ENCODE measurements at places on chromosomes 4 and X. TPM values are rescaled to one million over a fixed set of nuclear protein-coding genes. Genes with fewer than 3 reads are reported as not detected.

Gene EDA
- total RNA-seq: 0.59 TPM

Gene GLRA3
- total RNA-seq: not detected

Gene EPGN
- 1.2 TPM for total RNA-seq

Gene SRPK3
- not detected for total RNA-seq

Gene GPRASP1
- total RNA-seq: 3.5 TPM

Gene YY2
- total RNA-seq: 1.4 TPM

Gene CLDN34
- under 0.01 TPM for total RNA-seq

Gene MAGEB5
- not detected for total RNA-seq

Gene GPC4
- total RNA-seq: 8.3 TPM

Gene MSANTD1
- 0.59 TPM for total RNA-seq

Gene LAMP2
- total RNA-seq: 237 TPM

Gene TRAM1L1
- 4.3 TPM for total RNA-seq

Gene MAOA
- 4.1 TPM for total RNA-seq

Gene DMRTC1
- total RNA-seq: not detected

Gene UGT2B10
- not detected for total RNA-seq

Gene CNGA1
- not detected for total RNA-seq

Gene STARD8
- total RNA-seq: 1.5 TPM

Gene HSFX2
- 0.36 TPM for total RNA-seq

Gene ODAPH
- not detected for total RNA-seq

Gene PDE5A
- total RNA-seq: 157 TPM

Gene ITGB1BP2
- 1.5 TPM for total RNA-seq

Gene SMIM31
- total RNA-seq: not detected

Gene UGT2A1
- not detected for total RNA-seq

Gene CENPVL3
- not detected for total RNA-seq

Gene ARAF
- 18.9 TPM for total RNA-seq

Gene MAML3
- total RNA-seq: 0.72 TPM

Measured in osteoblast (primary cell).